Activated T-cell treated with anti-CD3 and anti-CD28 coated beads for 1 hour (primary cell): ENCODE measurements at places on chromosomes 13 and 19.

DNA sequence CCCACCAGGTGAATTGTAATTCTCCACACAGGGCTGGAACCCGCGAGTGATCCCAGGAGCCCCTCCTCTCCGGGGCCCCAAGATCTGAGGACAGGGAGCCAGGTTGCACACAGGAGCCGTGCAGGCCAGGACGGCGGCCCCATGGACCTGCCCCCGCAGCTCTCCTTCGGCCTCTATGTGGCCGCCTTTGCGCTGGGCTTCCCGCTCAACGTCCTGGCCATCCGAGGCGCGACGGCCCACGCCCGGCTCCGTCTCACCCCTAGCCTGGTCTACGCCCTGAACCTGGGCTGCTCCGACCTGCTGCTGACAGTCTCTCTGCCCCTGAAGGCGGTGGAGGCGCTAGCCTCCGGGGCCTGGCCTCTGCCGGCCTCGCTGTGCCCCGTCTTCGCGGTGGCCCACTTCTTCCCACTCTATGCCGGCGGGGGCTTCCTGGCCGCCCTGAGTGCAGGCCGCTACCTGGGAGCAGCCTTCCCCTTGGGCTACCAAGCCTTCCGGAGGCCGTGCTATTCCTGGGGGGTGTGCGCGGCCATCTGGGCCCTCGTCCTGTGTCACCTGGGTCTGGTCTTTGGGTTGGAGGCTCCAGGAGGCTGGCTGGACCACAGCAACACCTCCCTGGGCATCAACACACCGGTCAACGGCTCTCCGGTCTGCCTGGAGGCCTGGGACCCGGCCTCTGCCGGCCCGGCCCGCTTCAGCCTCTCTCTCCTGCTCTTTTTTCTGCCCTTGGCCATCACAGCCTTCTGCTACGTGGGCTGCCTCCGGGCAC lies 3.9 kb downstream of the FFAR1 start:
- no peak for DNase-seq

DNA sequence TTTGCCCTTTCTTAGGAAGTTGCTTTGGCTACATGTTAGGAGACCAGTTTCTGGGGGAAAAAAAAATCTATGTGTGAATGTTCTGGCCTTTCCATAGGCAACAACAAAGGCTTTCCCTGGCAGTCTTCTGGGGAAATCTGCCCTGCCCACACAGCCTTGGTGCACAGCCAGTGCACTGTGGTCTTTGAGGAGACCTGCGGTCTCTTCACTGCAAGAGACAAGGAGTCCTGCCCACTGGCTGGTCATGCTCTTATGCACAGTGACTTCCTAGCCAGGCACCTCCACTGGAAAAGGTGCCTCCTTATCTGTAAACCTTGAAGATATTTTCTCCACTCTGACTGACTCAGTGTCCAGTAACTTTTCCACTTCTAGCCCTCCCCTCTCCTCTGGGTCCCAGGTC lies 155.1 kb downstream of the SUCLA2 start:
- no peak for DNase-seq

GRCh38 chr19:4327877-4328242 lies 10.8 kb downstream of the STAP2 start:
- no peak for DNase-seq

- DNase-seq, result no peak
Measured at GRCh38 chr19:42242069-42242511, 312 bp downstream of the GSK3A start.

- DNase-seq, result no peak
Measured at GRCh38 chr19:10796653-10797052, 39.4 kb downstream of the TMED1 start.

- DNase-seq, result no peak
Measured at GRCh38 chr19:34505321-34506025, 23.9 kb downstream of the WTIP start.

GRCh38 chr13:97436845-97437244 lies 2.9 kb downstream of the RAP2A start:
- no peak for DNase-seq

- DNase-seq, result no peak
Measured at GRCh38 chr19:29678484-29679106, 13.3 kb downstream of the PLEKHF1 start.

DNA sequence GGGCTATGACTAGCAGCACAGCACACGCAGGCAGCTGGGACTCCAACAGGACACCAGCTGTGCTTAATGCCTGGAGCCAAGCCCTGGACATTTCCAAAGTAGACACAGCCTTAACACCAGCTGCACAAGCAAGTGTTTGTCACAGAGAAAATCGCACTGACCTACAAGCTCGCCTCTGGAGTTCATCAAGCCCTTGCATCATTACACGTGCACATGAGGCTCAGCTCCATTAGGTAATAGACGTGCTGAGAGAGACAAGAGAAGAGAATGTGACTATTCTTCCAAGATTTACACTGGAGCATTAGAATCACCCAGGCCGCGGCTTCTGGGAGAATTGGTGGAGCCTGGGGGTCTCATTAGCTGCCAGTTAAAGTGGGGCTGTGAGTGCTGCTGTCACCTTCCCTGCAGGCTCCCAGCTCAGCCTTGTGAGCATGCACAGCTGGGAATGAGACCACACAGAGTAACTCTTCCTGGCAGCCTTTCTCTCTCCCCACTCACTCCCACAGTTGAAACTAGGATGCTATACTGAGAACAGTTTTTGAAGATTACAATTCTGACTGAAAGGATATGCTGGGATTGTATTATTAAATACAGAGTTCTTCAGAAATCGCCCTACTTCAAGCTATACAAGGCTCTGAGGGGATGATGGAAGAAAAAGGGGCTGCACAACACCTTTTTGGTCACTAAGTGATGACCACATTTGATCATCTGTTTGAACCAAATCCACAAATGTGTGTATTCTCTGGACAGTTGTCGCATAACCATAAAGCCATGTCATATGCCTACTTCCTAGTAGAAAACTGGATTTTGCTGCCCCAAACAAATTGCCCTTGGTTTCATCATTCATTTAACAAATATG lies 10.5 kb downstream of the STOML3 start:
- DNase-seq, result no peak

DNA sequence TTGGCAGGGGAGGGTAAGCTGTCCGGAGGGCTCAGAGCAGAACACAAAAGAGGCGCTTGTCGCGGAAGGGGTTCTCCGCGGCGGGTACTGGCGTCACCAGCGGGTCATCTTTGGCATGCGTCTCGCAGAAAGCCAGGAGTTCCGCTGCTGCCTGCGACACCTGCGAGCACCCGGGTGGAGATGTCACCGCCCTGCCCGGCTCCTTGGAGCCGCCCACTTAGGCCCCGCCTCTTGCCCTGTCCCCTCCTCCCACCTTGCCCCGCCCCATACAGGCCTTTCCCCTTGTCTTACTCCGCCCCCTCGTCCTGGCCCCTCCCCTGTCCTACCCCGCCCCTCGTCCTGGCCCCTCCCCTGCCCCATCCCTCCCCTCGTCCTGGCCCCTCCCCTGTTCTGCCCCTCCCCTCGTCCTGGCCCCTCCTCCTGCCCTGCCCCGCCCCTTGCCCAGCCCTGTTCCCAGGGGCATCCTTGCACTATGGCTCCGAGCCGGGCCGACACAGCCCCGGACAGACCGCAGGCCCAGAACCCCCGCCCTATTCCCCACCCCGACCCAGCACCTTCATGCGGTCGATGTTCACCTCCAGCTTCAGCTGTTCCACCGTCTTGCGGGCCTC lies 1.9 kb downstream of the GNG8 start:
- peak; percentile 93 for DNase-seq

- peak; percentile 71 for DNase-seq
Measured at GRCh38 chr19:41351339-41352245, 2.1 kb downstream of the TGFB1 start.

- DNase-seq, result no peak
Measured at GRCh38 chr19:8332976-8333766, 9.9 kb downstream of the KANK3 start.

GRCh38 chr19:35117116-35117515 lies 1.5 kb downstream of the FXYD3 start:
- no peak for DNase-seq

DNA sequence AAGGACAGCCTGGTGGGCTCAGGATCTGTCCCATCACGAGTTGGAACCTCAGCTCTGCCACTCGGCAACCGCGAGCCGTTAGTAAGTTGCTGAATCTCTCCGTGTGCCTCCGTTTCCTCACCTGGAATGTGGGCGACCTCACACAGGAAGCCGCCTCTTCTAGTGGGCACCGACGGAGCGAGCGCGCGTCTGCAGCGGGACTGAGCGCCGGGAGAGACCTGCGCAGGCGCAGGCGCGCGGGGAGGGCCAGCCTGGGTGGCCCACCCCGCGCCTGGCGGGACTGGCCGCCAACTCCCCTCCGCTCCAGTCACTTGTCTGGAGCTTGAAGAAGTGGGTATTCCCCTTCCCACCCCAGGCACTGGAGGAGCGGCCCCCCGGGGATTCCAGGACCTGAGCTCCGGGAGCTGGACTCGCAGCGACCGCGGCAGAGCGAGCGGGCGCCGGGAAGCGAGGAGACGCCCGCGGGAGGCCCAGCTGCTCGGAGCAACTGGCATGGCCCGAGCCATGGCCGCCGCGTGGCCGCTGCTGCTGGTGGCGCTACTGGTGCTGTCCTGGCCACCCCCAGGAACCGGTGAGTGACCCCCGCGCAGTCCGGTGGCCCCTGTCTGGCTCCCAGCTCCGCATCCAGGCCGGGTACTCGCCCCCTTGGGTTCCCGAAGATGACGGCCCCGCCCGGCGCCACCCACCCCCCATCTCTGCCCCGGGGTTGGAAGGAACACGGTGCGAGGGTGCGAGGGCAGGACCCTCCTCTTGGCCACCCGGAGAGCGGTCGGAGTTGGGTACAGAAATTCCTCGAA lies at the start of gene PVR:
Gene PVR, plus strand, starts transcription at position 306 of the 797 bp plus-strand sequence. Its CDS starts 187 bp downstream, at position 493.
- peak; percentile 6 for DNase-seq

GRCh38 chr13:107461751-107462150 lies 753.6 kb downstream of the LIG4 start:
- no peak for DNase-seq

DNA sequence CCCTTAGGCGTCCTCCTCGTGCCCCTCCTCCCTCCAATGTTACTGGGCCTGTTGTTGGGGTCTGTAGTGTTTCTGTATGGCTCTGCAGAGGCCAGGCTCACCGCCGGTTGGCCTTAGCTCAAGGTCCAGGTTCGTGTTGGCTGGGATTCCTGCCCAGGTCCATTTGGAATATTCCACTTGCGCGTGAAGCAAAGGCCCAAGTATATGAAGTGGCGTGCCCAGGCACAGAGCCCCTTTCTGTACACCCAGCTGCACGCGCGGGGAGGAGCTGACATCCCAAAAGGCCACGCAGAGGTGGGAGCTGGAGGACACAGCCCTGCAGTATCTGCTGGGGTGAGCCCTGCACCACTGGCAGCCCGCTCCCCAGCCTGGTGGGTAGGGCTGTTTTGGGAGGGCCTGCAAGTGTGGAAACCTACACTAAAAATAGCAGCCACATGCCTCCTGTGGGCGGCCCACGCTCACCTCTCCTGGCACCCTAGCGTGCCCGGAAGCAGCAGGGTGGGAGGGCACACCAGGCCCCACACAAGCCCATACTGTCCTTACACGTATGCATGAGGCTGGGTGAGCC lies 30.2 kb downstream of the CRTC1 start:
- DNase-seq, result no peak

DNA sequence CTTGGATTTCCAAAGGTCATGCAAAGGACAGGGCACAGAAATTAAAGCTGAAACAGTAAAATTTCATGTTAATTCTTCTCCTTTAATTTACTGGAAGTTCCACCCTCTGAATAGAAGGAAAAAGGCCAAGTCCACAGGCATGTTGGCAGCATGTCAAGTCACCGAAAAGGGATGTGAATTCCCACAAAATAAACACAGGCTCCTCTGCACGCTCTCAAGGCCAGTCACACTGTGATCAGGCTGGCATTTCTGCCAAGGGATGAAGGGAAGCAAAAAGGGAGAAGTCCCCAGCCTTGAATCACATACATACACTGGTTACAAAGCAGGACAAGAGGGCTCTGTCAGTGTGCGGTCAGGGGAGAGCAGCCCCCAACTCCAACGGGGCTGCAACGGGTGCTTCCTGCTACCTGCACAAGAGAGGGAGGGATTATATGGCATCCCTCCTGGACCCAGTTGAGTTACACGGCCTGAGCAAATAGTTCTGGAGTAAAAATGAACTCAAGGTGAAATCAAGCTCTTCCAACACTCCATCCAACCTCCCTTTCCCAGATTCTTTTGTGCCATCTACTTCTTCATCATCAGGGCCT lies 6.9 kb downstream of the DCLK1 start:
- DNase-seq, result no peak

DNA sequence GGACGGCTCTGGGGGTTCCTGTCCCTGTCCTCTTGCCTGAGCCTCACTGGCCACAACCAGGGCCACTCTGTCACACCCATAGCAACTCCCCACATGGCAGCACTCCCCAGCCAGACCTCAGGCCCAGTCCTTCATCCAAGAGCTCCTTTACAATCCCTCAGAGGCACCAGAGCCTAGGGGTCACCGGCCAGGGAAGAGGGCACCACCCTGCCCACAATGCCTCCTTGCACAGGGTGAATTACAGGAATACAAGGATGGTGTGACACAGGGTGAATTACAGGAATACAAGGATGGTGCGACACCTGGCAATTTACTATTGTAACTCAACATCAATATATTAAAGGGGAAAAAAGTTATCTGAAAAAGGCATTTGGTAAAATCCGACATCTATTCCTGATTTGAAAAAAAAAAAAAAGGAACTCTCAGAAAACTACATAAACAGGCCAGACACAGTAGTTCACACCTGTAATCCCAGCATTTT lies 16.5 kb downstream of the MIER2 start:
- DNase-seq, result no peak

DNA sequence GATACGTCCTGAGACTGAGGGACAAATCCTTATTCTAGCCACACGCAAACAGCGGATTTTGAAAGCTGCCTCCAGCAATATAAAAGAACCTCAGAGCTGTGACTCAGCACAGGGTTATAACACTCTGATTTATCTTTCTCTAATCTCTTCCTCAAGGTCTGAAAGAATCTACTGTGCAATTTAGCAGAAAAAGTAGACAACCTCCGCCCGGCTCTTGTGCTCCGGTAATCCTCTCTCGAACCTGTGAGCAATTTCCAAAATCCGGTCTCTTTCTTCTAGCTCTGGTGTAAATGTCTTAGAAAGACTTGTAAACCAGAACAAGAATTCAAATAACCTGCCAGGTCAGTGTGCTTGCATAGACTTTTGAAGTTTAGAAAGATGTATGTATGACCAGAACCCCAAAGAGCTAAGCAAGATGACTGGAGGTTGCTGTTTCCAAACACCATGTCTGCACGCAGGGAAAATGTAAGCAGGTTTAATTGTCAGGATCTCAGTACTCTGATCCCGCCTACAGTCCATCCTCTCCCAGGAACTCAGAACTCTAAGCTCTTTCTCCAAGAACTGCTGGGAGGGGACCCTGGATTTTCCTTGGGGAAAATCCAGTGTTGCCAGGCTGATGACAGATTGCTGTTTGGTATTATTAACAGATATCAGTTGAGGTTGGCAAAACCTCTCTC lies 338.1 kb downstream of the RFC3 start:
- no peak for DNase-seq
